ENCODE measurements at places on chromosomes 1 and 21.

DNA sequence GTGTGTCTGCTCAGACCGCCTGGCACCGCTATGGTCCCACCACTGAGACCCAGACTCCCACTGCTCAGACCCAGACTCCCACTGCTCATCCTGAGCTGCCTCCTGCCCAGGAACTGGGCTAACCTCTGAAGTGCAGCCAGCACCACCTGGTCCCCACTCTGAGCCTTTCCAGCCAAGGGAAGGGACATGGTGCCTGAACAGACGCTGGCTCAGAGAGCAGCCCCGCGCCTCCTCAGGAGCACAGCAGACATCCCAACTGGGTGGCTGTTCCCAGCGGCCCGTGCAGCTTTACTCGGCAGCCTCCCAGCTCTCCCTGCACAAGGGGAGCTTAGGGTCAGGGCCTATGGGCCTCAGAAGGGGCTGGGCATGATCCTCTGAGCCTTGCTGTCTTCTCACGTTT lies 27.8 kb upstream of the CNTN2 start:
- H3K27me3 ChIP-seq = no peaks in the 10 kb centered on the region
- no peak overlapping the region for H3K4me3 ChIP-seq
- no peak overlapping the region for H3K27ac ChIP-seq
- no peak for DNase-seq

DNA sequence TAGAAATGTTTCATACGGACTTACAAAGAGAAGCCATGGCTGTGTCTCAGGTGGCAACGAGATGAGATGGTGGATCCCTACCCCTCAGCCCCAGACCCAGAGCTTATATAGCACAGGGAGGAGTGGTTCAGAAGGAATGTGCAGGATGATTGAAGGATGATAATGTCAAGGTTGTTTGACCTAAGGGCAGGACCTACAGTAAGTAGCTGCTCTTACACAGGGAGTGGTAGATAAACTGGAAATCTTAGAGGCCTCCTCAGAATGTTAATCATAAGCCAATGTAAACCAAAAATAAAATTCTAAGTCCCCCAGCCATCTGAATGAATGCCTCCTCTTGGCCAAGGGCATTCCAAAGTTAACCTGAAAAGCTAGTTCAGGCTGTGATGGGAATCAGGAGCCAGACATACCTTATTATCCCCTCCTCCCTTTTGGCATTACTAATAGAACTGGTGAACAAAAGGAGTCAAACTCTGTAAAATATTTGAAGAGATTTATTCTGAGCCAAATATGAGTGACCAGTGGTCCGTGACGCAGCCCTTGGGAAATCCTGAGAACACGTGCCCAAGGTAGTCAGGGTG lies 45.8 kb upstream of the PDE9A start:
- H3K27ac ChIP-seq = no peak overlapping the region
- no peak for DNase-seq
- H3K4me3 ChIP-seq = no peak overlapping the region
- no peaks in the 10 kb centered on the region for H3K36me3 ChIP-seq

DNA sequence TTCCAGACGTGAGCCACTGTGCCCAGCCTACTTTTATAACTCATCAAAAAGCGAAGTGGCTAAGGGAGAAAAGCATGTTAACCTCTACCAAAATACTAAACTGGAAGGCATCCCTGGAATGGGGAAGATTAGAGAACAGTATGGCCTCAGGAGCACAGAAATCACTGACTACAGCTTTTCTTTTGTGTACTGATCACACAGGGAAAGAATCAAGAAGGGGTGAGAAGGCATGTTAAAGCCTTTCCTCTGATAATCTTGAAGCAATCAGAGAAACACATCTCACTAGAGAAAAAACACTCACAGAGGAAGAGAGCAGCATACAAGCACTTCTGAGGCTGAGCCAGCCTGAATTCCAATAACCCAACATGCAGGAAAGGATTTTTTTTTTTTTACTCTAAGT lies 10.7 kb downstream of the PCAT6 start:
- H3K27ac ChIP-seq = no peak overlapping the region
- no peaks in the 10 kb centered on the region for H3K36me3 ChIP-seq
- no peaks in the 10 kb centered on the region for H3K4me1 ChIP-seq
- no peaks in the 10 kb centered on the region for H3K27me3 ChIP-seq
- no peak for DNase-seq
- no peak overlapping the region for H3K4me3 ChIP-seq

- H3K27ac ChIP-seq = peak overlapping the region; percentile 44
- DNase-seq = no peak
- peaks cover 8% of the 10 kb centered on the region for H3K4me1 ChIP-seq
- no peak overlapping the region for H3K4me3 ChIP-seq
Measured at GRCh38 chr1:168428063-168428731, 115.6 kb downstream of the XCL2 start.

- H3K4me1 ChIP-seq = no peaks in the 10 kb centered on the region
- H3K27me3 ChIP-seq = no peaks in the 10 kb centered on the region
- no peaks in the 10 kb centered on the region for H3K36me3 ChIP-seq
- DNase-seq = no peak
- H3K4me3 ChIP-seq = no peak overlapping the region
Measured at GRCh38 chr1:212962509-212962908, 12.2 kb downstream of the VASH2 start.
